Lower lobe of right lung (tissue), 2 donors: ENCODE measurements at places on chromosomes 16 and 17. TPM values are rescaled to one million over a fixed set of nuclear protein-coding genes. Genes with fewer than 3 reads are reported as not detected.

DNA sequence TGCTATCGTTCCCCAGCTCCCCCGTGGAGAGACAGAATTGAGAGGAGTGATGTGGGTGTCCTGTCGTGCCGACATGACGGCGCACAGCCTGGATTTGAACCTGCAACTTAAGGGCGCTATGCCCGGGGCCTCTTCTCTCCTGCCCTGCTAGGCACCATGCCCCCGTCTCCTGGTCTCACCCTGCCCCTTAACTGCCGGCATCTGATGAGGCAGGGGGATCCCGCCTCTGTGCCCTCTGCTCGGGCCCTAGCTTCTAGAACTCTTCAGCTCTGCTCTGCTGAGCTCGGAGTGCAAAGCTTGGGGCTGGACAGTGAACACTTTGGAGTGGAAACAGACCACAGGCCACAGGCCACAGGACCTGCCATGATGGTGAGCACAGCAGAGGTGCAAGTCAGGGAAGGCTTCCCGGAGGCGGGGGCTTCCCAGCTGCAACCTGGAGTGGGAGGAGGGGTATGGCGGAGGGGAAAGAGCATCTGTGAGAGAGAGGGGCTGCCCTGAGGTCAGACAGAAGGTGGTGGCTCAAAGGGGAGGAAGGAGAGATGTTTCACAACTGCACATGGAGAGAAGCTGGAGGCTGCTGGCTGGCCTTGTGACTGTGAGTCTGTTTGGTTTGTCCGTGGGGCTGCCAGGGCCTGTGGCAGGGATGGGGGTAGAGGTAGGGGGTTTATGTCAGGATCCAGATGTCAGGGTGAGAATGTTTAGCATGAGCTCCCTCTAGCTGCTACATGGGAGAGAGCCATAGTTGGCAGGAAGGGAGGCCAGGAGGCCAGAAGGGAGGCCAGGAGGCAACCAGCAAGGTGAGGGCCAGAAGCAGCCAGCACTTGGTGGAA is 107.8 kb downstream of the CRLF3 start:
- DNase-seq: peak; percentile 40

- DNase-seq: no peak
These were observed 1.8 kb downstream of the B9D1 start for GRCh38 chr17:19360772-19361171.

- DNase-seq: no peak
These were observed 4.9 kb downstream of the TNRC6C start for GRCh38 chr17:77963441-77963840.

DNA sequence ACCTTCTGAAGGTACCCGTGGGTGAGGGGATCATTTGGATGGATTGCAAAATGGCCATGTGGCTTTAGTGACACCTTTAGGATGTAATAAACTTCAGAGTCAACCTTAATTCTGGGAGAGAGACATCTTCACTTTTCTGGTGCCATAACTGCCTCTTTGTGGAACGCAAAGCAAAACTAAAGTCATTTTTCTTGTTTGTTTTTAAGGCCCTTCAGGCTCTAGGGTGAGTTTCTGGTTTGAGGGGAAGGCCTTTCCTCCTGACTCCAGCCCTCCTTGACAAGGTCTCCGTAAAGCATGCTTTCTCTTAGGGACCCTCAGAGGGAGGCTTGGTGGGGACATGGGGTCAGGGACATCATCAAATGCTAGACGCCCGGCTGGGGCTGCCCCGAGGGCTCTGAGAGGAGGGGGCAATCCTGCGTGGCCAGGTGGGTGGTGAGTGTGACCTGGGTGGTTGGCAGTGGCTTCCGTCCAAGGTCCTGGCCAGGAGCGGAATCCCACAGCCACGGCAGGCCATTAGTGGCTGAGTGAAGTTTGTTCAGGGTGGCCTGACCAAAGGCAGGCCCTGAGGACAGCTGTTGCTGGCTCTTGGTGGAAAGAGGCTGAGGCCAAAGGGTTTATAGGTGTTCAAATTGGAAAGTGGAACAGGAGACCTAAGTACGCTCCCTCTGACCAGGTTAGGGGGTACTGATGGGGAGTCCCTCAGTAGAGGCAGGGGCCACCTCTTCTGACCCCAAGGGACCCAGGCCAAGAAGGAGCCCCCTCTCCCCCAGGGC is 112.2 kb downstream of the METRNL start:
- peak; percentile 36 for DNase-seq

- no peak for DNase-seq
These were observed 154.7 kb downstream of the C16orf78 start for GRCh38 chr16:49528060-49528865.

- no peak for DNase-seq
These were observed 19.3 kb upstream of the SLFN13 start for GRCh38 chr17:35467824-35468223.

DNA sequence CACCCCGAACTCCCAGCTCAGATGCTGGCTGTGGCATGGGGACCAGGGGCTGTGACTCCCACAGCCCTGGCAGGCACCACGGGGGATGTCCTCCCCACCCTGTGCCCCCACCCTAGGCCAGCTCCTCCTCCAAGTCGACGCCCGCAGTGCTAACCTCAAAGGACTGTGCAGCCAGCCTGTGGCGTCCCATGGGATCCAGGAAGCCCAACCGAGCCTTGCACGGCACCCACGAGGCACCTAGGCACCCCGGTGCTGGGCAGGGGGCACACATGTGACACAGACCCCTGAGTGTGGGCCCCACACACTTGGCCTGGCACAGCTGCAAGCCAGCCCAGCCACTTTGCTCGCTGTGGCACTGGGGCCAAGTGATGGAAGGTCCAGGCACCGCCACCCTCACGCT is 3.9 kb downstream of the GCGR start:
- no peak for DNase-seq

GRCh38 chr17:32345951-32346600 is 3.9 kb upstream of the ZNF207 start:
- DNase-seq: no peak

- DNase-seq: no peak
These were observed 32.3 kb downstream of the SCNN1G start for GRCh38 chr16:23214796-23215195.

DNA sequence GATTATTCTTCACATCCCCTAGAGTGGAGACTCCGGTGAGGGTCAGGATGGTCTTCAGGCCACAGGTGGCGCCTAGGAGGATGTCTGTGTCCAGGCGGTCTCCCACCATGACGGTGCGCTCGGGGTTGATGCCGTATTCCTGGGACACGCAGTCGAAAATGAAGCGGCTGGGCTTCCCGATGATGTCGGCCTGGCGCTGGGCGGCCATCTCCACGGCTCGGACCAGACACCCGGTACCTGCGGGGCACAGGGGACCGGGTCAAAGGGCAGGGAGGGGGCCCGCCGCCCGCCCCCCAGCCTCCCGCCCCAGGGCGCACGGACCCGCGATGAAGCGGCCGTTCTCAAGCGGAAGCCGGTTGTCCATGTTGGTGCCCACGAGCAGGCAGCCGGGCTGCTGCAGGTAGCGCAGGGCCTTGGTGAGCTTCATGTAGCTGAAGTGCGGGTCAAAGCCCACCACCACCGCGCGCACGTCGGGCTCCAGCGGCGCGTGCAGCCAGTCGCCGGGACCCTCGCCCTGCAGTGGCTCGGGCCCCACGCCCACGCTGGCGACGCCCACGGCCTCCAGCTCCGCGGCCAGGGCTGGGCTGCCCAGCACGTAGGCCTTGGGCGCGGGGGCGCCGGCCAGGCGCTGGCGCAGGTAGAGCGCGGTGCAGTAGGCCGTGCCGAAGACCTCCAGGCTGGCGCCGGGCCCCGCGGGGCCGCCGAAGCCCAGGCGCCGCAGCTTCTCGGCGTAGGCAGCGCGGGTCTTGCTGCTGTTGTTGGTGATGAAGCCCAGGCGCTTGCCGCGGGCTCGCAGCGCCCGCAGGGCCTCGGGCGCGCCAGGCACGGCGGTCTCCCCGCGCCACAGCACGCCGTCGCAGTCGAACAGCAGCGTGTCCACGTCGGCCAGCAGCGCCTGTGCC is 572 bp downstream of the PGP start:
- DNase-seq: no peak

DNA sequence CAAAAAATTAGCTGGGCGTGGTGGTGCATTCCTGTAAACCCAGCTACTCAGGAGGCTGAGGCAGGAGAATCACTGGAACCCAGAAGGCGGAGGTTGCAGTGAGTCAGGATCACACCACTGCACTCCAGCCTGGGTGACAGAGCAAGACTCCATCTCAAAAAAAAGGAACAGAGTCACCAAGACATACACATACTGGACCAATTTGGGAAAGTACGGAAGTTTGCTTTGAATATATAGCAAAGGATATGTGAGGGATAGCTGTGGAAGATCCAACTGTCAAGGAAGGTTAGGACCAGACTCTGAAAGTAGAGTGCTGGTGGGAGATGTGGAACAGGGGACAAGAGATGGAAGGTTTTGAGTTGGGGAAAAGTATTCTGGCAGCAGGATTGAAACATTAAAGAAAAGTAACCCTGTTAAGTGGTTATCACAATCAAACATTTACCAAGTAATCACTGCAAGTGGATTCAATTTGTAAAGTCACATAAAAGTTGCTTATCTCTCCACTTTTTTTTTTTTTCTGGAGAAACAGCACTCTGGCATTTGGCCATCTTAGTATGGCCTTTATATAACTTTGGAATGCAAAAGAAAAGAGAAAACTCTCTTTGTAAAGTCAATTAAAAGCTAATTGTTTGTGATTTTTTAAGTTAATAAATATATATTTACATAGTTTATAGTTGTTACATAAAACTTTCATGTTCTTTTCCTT is 259.4 kb upstream of the TBX2 start:
- DNase-seq: no peak

GRCh38 chr17:32461853-32462617 is 17.7 kb downstream of the PSMD11 start:
- no peak for DNase-seq

- no peak for DNase-seq
These were observed 378.0 kb upstream of the CA10 start for GRCh38 chr17:52536489-52536888.

CLEC18B gene
- 1.2 TPM for total RNA-seq

SLFN5 gene
- 47.6 TPM for total RNA-seq

- DNase-seq: no peak
These were observed 32.5 kb downstream of the RGS9 start for GRCh38 chr17:65169691-65170090.

GRCh38 chr17:73042809-73043685 is 49.4 kb downstream of the SLC39A11 start:
- DNase-seq: no peak

GRCh38 chr16:89071686-89072547 is 21.7 kb upstream of the ACSF3 start:
- DNase-seq: no peak

DNA sequence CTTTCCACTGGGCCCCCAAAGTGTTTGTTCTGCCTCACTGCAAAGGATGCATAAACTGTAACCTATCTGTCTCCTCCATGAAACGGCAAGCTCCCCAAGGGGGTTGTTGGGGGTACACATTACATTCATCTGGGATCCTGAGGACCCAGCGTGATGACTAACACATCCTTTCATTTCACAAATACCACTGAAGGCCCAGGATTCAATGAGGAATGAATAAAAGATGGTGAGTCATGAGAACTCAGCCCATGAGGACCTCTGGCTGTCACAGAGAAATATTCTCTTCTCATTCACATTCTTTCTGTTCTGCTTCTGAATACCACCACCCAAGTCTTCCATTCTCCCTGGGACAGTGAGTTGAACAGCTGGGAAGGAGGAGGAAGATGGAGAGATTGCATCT is 149.8 kb downstream of the RBFOX3 start:
- no peak for DNase-seq

- peak; percentile 73 for DNase-seq
These were observed 305.2 kb downstream of the SEC14L1 start for GRCh38 chr17:77445760-77446532.

G6PC1 gene
- total RNA-seq: not detected

CLCN7 gene
- 146 TPM for total RNA-seq

GRCh38 chr16:4588386-4588785 is 26.3 kb downstream of the UBALD1 start:
- no peak for DNase-seq
